Aorta (tissue), 5 donors: ENCODE measurements at places on chromosomes 12 and 14. TPM values are rescaled to one million over a fixed set of nuclear protein-coding genes. Genes with fewer than 3 reads are reported as not detected.

Gene GDF3
- total RNA-seq, result 0.84 TPM

Gene KRT82
- not detected for total RNA-seq

Gene PRR13
- total RNA-seq, result 104 TPM

Gene ADAMTS20
- total RNA-seq, result not detected

Gene G2E3
- 18.3 TPM for total RNA-seq

Gene DTX3
- total RNA-seq, result 47.2 TPM

Gene SAMD15
- 0.42 TPM for total RNA-seq

Gene DEPDC4
- 0.29 TPM for total RNA-seq

Gene NUDT14
- 13.3 TPM for total RNA-seq

Gene SELPLG
- 8.1 TPM for total RNA-seq

Gene PRICKLE1
- 34.9 TPM for total RNA-seq

Gene PROX2
- total RNA-seq, result not detected

Gene RPGRIP1
- total RNA-seq, result 0.39 TPM

Gene CD9
- total RNA-seq, result 303 TPM

Gene RIPK3
- total RNA-seq, result 15.8 TPM

Gene LUM
- total RNA-seq, result 118 TPM

Gene ZNF705A
- not detected for total RNA-seq

Gene CLEC4D
- 2.0 TPM for total RNA-seq

Gene CRACR2A
- 5.0 TPM for total RNA-seq

Gene PLCZ1
- total RNA-seq, result 0.66 TPM

Gene MAP1LC3B2
- 1.0 TPM for total RNA-seq

Gene KLRG1
- 4.5 TPM for total RNA-seq

Gene CCDC184
- 1.1 TPM for total RNA-seq

Gene TRPV4
- 3.9 TPM for total RNA-seq

Gene GPR135
- 9.0 TPM for total RNA-seq

Gene PHC1
- total RNA-seq, result 44.0 TPM

Gene FGF6
- total RNA-seq, result not detected

Gene TAS2R9
- total RNA-seq, result not detected

Gene APOF
- not detected for total RNA-seq

Gene PIP4P1
- total RNA-seq, result 27.6 TPM

Gene OASL
- 1.7 TPM for total RNA-seq

Gene GARIN6
- not detected for total RNA-seq

Gene LMNTD1
- not detected for total RNA-seq

Gene GALNT16
- 7.0 TPM for total RNA-seq

Gene CBLN3
- 10.2 TPM for total RNA-seq

Gene EMP1
- total RNA-seq, result 593 TPM

Gene RNASE7
- not detected for total RNA-seq
